ENCODE measurements at places on chromosomes 7 and 10. TPM values are rescaled to one million over a fixed set of nuclear protein-coding genes. Genes with fewer than 3 reads are reported as not detected.

GRID1 gene
- not detected for total RNA-seq

CHST15 gene
- total RNA-seq, result 40.2 TPM

ARHGAP22 gene
- 255 TPM for total RNA-seq

ZNF467 gene
- 0.26 TPM for total RNA-seq

FAM25C gene
- not detected for total RNA-seq

POU6F2 gene
- total RNA-seq, result not detected

WNT2 gene
- not detected for total RNA-seq

ADARB2 gene
- total RNA-seq, result 0.11 TPM

FZD8 gene
- total RNA-seq, result 4.2 TPM

GIMAP6 gene
- not detected for total RNA-seq

CCL24 gene
- not detected for total RNA-seq

ARL5B gene
- 8.7 TPM for total RNA-seq

GHRHR gene
- not detected for total RNA-seq

SUN3 gene
- total RNA-seq, result not detected

EVX1 gene
- total RNA-seq, result not detected

LIPN gene
- total RNA-seq, result not detected

HOXA6 gene
- 2.1 TPM for total RNA-seq

BAG3 gene
- 26.5 TPM for total RNA-seq

GATAD1 gene
- 24.1 TPM for total RNA-seq

PON1 gene
- total RNA-seq, result not detected

MYH16 gene
- not detected for total RNA-seq

ADAMTS14 gene
- 2.7 TPM for total RNA-seq

ASB10 gene
- total RNA-seq, result not detected

TET1 gene
- total RNA-seq, result 2.9 TPM

PDZD8 gene
- 17.0 TPM for total RNA-seq

TFPI2 gene
- total RNA-seq, result 208 TPM

COL26A1 gene
- total RNA-seq, result not detected

KIF11 gene
- 61.3 TPM for total RNA-seq

IL6 gene
- total RNA-seq, result not detected

KLF14 gene
- total RNA-seq, result not detected

BTAF1 gene
- total RNA-seq, result 28.7 TPM

TEX36 gene
- not detected for total RNA-seq

LRRC18 gene
- not detected for total RNA-seq

LEP gene
- not detected for total RNA-seq

SYNPO2L gene
- total RNA-seq, result 0.63 TPM

GALNT17 gene
- total RNA-seq, result not detected

UBE2D4 gene
- total RNA-seq, result 22.2 TPM

CYP3A7 gene
- total RNA-seq, result not detected

GRK5 gene
- 1.5 TPM for total RNA-seq

MALSU1 gene
- total RNA-seq, result 72.8 TPM

CCDC146 gene
- 0.92 TPM for total RNA-seq

OR2A1 gene
- total RNA-seq, result not detected

AKR1C8 gene
- total RNA-seq, result not detected

TSPAN15 gene
- total RNA-seq, result 1.5 TPM

GATA3 gene
- not detected for total RNA-seq

TRPV6 gene
- not detected for total RNA-seq

ADGRA1 gene
- not detected for total RNA-seq

SLC18A3 gene
- not detected for total RNA-seq

GJD4 gene
- not detected for total RNA-seq

AKR1C2 gene
- 10.0 TPM for total RNA-seq

HMX3 gene
- total RNA-seq, result not detected

CLEC5A gene
- total RNA-seq, result not detected

BMPR1A gene
- 28.8 TPM for total RNA-seq

CFAP70 gene
- total RNA-seq, result 0.45 TPM
